ENCODE measurements at places on chromosomes 1 and 21.

DNA sequence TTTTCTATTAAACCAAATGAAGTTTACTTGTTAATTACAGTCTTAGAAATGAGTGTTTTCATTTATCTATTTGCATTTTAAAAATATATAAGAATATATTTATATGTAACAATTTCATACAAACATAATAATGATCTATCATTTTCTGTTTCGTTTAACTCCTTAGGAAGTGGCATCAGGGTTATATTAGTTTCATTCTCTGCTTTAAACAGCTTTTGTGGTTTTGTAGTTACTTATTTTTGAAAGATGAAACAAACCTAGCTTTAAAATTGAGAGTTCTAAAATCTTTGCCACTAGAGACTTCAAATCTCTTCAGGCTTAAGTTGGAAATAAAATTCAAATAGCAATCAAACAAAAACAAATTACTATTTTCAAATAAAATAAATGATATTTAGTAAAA is 2110.6 kb downstream of the MRPL39 start:
- no peak for DNase-seq

GRCh38 chr1:163201906-163202305 is 810 bp downstream of the RGS5 start:
- no peak for DNase-seq

DNA sequence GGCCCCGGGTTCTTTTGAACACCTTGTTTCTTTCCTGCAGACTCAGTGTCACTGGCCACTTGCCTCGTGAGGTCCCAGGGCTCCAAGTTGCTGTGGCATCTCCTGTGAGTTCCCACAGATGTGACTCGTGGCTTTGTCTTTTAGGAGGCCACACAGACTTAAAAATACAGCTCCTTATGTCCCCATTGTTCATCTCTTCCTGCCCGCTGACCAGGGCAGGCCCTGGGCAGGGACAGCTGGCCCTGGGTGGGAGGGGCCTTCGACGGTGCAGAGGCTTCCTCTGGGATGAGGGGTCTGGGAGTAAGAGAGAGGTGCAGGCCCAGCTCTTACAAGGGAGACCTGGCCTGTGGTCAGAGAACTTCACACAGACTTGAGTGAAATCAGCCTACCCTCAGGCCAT is 15.6 kb downstream of the LDLRAP1 start:
- no peak for DNase-seq

DNA sequence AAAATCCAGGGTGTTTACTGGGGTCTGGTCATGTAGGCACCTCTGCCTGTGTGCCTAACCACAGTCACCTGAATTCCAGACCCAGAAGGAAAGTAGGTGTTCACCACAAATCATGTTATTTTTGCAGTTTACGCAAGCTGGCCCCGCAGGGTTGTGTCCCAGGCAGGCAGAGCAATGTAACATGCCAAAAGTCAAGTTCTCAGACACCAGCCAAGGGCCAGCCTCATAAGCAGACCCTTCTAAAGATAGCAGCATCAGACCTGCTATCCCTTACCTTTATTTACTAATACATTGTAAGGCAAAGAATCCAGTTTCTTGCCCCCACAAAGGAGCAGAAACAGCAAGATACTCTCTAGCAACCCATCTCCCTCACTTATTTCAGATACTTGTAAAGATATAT is 83.0 kb downstream of the GPR161 start:
- no peak for DNase-seq

- DNase-seq = no peak
These were observed 55.1 kb downstream of the CD58 start for GRCh38 chr1:116515702-116516101.

- no peak for DNase-seq
These were observed 55.1 kb upstream of the EFHD2 start for GRCh38 chr1:15354580-15354965.

DNA sequence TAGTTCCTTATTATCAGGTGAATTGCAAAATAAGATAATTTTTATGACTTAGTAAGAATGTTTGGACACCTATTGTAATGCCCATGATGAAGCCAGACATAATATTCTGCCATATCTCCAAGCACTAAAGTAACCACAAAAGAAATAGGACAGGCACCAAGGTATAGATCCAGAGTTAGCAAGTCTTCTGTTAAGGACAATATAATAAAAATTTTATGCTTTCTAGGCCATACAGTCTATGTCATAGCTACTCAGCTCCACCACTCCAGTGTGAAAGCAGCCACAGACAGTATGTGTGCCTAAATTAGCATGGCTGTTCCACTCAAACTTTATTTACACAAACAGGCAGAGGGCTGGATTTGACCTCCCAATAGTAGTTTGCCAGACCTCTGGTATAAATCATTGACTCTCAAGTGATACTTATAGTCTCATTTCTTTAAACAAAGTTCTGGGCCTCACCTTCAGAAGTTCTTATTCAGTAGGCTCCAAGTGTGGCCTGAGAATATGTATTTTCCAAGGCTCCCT is 88.3 kb downstream of the SCMH1 start:
- no peak for DNase-seq

- no peak for DNase-seq
These were observed 39.9 kb upstream of the RGL1 start for GRCh38 chr1:183764981-183765380.

DNA sequence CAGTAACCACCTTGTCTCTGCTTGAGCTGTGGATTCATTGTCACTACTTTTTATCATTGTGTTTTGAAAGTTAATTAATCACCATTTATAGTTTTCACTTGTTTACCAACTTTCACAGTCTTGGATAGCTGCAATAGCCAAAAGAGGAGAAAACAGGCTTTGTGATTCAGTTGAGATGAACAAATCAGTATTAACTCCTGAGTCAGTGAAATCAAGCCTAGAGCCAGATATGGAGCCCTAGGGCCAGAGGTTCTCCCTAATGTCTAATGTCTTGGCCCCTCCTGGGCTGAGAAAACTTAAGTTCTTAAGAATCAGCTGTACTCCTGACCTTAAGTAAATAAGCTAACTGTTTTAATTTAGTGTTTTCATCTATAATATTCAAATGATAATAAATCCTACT is 228.8 kb downstream of the DNM3 start:
- no peak for DNase-seq

GRCh38 chr1:2479186-2479585 is 3.1 kb downstream of the PLCH2 start:
- DNase-seq = no peak

GRCh38 chr1:56169856-56170255 is 409.5 kb downstream of the PLPP3 start:
- no peak for DNase-seq
